ENCODE measurements at places on chromosomes 13 and 19.

- DNase-seq, result no peak
These were observed 24.4 kb upstream of the ZNF561 start for GRCh38 chr19:9645472-9645871.

- no peak for DNase-seq
These were observed 110.8 kb downstream of the TNFRSF19 start for GRCh38 chr13:23680845-23681669.

GRCh38 chr19:35363001-35363590, 4.8 kb downstream of the FFAR3 start:
- DNase-seq, result no peak

GRCh38 chr13:113547238-113547971, 37.1 kb upstream of the TFDP1 start:
- DNase-seq, result no peak

DNA sequence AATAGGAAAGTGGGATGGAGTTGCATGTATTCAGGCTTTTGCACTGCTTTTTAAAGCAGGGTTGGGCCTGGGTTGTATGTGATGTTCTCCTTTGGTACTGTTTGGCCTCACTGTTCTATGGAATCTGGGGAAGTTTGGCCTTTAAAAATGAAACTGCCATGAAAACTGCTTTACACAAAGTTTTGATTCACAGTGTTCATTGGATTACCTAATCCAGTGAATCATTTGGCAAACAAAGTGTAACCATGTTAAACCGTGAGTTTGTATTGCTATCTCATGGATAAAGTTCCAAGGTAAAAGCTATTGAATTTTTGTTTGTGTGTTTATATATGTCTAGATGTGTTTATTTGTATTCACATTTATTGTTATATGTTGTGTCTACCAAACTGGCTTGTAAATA, 1658.6 kb downstream of the OLFM4 start:
- no peak for DNase-seq

DNA sequence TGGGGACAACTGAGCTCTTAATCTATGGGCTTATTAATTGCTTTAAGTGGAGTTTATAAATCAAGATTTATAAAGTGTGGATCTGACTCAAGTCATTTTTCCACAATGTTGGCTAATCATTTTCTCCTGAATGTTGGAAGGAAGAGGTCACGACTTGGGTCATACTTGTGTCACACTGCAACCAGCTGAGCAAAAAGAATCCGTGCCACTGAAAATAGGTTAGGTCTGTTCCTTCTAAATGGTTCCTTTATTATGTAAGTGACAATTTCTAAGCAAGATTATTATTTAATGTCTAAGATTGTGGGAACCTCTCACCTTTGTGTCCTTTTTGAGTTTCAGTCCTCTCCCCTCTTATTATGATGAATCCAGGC, 178.6 kb downstream of the SHISA2 start:
- DNase-seq, result no peak
